ENCODE measurements at places on chromosomes 11 and 22.
A peak's percentile ranks its signal among the peaks of the same experiment; 100 is the strongest.

DNA sequence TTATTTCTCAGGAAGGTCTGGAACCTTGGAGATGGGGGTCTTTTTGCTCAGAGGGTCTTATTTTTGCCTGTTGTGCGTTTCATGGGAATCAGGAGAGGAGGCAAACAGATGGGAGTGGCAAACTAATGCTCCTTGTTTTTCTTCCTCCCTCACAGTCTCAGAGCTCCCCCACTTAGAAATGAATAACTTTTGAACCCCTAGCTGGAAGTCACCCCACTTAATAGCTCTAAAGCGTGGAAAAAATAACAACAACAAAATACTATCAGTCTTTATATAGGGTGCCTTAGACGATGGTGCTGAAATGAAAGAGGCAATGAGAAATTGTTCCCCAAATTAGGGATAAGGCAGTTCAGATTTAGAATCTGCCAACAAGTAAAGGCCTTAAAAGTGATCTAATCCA, 76.8 kb upstream of the BDNF start:
- no peak for DNase-seq

DNA sequence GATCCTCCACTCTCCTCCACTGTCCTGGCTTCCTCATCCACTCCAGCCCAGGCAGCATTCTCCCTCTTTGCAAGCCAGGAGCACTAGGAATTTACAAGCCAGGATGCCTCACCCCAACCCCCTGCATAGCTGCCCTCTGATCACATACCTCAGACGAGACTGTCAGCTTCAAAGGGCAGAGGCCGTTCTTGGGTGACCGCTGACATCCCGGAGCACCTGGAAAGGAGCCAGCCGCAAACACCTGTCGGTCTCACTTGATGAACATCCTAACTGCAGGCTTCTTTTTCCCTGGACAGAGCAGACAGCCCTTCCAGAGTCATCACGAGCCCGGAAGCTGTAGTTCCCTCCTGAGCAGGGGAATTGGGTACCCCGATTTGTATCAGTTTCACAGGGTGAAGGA, 451.3 kb upstream of the B3GAT1 start:
- no peak for DNase-seq

DNA sequence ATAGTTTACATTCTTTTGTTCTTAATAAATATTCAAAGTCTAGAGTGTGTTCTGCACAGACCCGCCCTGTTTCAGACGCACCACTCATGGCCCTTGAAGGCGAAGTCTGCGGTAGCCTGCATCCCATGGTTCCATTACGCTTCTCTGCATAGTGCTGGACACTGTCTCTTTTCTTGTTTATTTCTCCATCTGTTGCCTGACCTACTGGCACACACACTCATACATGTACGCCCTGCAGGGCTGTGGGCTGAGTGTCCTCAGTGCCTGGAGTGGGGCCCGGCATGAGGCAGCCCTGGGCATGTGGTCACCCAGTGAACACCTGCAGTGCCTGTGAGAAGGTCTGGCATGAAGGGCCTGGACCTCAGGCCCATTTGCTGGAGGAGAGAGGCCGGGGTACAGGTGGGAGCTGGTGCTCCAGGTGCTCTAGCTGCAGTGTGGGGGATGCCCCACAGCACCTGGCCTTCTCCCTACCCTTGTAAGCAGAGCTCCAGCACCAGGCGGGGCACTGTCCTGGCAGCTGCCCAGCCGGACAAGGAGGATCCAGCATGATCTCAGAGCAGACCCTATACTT, 404.1 kb downstream of the TBC1D22A start:
- DNase-seq, result no peak

DNA sequence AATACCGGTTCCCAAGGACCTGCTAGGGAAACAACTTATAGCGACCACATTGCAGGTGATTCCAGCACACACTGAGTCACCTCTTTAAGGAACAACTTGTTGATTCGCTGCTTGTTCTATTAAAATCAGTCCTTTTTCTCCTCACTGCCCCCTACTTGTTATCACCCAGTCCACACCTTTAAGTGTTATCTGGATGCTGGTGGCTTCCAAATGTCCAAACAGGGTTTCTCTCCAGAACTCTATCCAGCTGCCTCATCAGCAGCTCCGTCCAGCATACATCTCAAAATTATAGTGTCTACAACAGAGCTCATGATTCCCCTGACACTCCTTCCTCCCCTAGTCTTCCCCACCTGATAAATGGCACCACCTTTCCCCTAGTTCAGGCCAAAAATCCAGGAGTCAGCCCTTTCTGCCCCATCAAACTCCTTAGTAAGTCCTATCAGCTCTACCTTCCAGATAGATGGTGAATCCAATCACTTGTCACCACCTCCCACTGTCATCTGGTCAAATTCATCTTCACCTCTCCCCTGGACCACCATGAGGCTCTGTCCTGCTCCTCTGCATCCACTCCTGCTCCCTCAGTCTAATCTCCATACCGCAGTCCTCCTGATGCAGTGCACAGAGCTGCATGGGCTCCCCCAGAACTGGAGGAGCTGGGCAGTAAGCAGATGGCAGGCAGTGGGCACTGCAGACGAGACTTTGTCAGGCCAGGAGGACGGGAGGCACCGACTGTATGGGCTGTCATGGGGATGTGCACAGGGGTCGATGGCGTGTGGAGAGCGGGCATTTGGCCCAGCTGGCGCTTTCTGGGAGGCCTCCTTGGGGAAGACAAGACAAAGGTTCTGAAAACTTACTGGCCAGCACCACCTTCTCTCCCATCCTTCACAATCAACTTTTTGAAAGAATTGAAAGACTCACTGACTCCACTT, 19.3 kb downstream of the IL10RA start:
- no peak for DNase-seq

GRCh38 chr11:130359419-130359818, 44.7 kb upstream of the ZBTB44 start:
- DNase-seq, result no peak

DNA sequence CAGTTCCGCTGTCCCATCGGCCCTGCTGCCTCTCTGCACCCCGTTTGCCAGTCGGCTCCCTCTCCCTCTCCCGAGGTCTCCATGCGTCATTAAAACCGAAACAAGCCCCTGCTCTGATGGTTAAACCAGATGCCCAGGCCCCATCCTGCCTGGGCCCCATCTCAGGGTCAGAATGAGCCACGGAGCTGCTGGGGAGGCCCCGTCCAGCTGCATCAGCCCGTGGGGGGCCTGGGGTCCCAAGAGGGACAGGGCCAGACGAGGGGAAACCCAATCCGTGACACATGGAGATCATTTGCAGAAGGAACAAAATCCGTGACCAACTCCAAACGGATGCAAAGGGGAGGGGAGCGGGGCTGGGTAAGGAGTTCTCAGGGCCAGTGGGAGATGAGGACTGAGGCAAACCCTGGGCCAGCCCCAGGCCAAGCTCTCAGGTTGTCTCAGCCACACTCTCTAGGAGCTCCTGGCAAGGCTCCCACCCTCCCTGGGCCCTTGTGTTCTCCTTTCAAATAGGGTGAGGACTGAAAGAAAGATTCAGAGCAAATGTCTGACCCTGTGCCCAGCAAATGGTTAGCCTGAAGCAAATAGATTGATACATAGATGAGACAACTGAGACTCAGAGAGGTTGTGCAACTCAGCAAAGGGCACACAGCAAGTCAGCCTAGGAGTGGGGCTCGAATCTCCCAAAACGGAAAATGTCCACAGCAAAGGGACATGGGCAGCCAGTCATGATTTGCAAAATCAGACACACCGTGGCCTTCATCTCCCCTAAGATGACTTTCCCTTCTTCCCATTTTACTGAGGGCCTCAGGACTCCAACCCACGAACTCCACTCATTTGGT, 162.1 kb downstream of the MN1 start:
- no peak for DNase-seq

DNA sequence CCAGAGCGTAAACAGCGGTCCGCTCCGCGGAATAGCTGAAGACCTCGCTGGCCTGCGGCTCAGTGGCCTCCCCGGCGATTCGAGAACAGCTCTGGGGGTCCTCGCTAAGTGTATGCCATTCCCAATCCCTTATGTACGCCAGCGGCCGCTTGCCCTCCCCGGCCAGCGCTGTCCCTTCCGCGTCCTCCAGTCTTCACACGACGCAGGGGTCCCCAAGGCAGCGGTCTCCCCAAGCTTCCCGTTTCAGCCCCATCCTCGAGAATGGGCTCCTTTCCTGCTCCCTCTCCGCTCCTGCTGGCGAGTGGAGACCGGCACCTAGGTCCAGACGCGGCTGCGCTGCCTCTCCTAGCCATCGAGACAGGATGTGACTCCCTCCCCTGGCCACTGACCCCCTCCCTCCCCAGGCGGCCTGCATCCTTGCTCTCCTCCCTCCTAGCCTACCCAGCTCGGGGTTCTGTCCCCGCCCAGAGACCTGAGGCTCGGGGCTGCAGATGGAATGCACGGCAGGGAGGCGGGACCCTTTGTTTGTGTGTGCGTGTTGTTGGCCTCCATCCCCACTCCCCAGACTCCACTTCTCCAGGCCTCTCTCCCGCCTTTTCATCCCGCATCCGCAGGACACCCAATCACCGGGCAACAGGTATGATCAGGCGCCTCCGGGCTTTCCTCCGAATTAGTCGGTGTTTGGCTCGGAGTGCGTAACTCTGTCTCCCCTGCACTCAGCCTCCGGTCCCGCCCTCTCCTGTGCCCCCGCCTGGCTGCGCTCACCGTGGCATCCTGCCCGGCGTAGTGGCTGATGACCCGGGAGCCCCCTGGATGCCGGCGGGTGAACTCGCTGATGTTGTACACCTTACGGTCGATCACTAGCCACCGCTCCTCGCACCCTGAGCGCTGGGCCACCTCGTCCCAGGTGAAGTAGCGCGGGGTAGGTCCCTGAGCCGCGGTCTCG, 740 bp downstream of the FADS1 start:
- peak; percentile 80 for DNase-seq

GRCh38 chr11:32016111-32016510, 74.8 kb upstream of the RCN1 start:
- DNase-seq, result no peak

DNA sequence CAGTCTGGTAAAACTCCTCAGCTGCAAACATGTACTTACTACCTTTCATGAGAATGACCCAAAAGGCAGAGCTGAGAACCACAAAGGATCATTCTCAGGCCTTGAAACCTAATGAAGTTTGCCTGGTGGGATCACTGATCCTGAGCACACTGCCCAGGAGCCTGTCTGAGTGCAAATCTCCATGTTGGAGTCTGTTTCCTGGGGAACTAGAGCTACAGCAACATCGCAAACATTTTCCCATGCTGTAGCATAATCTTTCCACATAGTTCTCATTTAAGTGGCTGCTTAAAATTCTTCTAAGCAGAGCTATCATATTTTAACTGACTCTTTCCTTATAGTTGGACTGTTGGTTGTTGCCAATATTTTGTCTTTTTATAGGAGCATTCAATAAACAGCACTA, 58.5 kb downstream of the GUCY1A2 start:
- DNase-seq, result no peak

- DNase-seq, result no peak
Measured at GRCh38 chr11:81899156-81899555, 834.5 kb downstream of the FAM181B start.

- DNase-seq, result no peak
Measured at GRCh38 chr22:50199829-50200460, 866 bp upstream of the SELENOO start.

- DNase-seq, result no peak
Measured at GRCh38 chr22:23207729-23208393, 27.6 kb downstream of the BCR start.

DNA sequence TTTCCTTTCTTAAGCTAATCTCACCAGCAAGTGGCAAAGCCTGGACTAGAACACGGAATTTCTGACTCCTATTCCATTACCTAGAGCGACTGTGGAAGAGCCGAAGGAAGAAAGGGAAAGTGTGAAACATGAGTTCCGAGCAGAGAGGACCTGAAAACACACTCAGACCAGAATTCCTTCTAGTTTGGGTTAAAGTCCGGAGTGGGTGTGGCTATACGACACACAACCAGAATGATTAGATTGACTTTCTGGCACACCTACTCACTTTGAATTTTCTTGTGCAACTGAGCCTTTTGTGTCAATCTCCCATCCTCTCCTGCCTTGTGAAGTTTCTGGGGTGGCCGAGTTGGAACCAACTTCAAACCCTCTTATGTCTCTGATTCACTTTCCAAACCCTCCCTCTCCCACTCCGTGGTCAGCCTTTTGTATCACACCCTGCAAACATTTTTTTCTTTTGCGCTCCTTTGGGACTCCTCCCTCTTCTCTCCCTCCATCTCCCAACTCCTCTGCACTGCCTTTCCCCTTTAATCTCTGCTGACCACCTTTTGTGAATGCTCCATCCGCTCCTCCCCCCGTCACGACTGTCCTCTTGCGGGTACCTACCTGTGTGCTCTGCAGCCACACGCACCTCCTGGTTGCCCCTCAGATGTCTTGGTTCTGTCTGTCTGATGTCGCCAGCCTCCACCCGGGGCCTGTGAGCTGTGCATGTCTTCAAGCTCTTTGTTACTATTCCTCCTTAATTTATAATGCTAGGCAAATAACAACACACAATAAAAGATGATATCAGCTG, 86.3 kb upstream of the BLID start:
- DNase-seq, result no peak

GRCh38 chr22:22706253-22706915, 62.0 kb downstream of the GGTLC2 start:
- DNase-seq, result no peak

- DNase-seq, result no peak
Measured at GRCh38 chr11:34055218-34056000, 3.9 kb downstream of the CAPRIN1 start.

- no peak for DNase-seq
Measured at GRCh38 chr11:68657021-68657780, 27.1 kb upstream of the GAL start.

Measured in RWPE2 (cell line).